Right cardiac atrium (tissue), 5 donors: ENCODE measurements at places on chromosomes 5 and 9.

GRCh38 chr9:749716-750115 lies 91.8 kb upstream of the DMRT1 start:
- no peak for DNase-seq

GRCh38 chr5:83528439-83528769 lies 56.9 kb downstream of the VCAN start:
- no peak for DNase-seq

GRCh38 chr5:119390404-119390803 lies 34.6 kb downstream of the TNFAIP8 start:
- no peak for DNase-seq

GRCh38 chr5:56095579-56096102 lies 100.9 kb upstream of the IL6ST start:
- no peak for DNase-seq

DNA sequence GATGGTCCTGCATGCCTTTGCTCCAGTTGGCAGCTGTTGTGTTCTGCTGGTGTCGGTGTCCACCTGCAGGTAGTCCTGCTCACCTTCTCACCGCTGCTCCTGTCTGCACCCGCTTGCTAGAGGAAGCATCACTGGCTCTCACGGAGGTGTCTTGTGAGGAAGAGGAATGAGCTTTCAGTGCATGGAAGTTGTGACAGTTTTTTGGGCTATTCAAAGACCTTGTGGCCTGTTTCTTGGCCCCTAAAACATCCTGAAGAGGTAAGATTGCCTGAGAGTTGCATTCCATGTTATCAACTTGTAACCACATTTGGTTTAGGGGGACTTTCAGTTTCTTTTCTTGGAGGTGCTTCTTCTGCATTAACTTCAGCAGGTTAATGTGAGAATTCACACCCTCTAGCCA lies 85.6 kb downstream of the MACROH2A1 start:
- DNase-seq, result no peak

- no peak for DNase-seq
Observed at GRCh38 chr9:125558453-125559092, 148.4 kb downstream of the MAPKAP1 start.

DNA sequence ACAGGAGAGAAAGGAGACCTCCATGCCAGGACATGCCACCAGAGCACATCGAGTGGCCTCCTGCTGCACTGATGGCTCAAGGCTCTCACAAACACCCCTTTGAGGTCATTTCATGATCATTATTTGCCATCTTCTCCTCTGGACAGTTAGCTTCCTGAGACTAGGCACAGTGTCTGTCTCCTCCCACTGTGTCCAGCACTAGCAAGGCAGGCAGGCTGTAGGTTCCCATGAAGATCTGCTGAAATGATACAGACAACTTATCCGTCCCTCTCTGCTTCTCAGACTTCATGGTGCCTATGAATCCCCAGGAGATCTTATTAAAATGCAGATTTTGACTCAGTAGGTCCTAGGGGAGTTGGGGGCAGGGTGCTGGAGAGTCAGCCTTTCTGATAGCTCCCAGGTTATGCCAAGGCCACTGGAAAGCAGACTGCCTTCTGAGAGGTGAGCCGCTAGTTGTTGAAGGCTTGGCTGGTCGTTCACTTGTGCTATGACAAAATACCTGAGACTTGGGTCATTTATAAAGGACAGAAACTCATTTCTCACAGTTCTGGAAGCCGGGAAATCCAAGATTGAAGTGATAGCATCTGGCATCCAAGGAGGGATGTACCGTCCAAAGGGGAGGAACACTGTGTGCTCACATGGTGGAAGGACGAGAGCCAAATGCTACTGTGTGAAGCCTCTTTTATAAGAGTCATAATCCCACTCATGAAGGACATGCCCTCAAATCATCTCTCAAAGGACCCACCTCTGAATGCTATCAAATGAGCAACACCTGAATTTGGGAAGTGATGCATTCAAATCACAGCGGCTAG lies 183.4 kb downstream of the SPOCK1 start:
- DNase-seq, result no peak

DNA sequence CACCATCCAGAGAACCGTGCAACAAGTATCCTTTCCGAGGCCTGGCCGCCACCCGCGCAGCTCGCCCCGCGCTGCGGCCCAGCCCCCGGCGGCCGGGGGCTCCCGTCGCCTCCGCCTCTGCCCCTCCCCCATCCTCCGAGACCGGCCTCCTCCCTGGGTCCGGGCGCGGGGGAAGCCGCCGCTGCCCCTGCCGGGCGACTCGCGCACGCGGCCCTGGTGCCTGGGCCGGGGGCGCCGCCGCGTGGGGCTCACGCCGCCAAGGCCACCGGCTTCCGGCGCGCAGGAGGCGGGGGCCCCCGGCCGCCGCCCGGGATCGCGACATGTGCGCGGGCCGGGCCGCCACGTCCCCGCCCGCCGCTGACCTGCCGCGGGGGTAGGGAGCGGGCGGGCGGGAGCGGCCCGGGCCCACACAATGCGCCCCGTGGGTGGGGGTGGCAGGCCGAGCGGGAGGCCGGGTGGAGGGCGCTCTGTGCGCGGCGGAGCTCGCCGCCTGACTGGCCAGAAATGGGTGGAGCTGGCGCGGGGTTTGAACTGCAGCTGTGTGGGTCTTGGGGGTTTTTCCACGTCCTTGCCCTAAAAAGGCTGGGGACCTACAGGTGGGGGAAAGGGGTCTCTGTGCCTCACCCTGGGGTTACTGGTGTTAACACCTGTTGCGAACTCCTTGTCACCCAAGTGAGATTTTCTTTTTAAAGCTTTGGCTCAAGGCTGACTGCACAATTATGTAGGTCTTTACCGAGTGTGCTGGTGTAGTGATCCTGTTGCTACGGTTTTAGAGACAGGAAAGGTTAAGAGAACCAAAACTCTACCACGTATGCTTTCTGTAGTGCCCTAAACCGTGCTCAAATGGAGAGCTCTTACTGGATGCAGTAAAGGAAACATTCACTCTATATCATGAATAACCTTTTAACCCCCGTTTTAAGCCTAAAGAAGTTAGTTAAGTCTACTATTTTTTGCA lies 32.3 kb downstream of the TNPO1 start:
- peak; percentile 68 for DNase-seq

DNA sequence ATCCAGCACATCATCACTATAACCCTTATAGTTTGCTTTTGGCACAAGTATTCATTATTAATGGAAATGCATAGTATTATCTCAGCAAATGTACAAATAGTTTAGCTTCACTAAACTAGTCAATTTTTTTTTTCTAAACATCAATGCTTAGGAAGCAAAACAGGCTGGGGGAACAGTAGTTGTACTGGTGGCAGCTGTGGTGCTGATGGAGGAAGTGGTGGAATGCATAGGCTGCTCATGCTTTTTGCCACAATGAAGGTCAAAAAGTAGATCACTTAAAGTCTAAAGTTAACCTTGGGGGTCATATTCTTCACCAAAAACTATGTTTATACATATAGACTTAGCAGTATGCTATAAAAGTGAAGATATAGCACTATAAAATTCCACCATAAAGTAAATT lies 36.3 kb upstream of the CDKN2B start:
- DNase-seq, result no peak

DNA sequence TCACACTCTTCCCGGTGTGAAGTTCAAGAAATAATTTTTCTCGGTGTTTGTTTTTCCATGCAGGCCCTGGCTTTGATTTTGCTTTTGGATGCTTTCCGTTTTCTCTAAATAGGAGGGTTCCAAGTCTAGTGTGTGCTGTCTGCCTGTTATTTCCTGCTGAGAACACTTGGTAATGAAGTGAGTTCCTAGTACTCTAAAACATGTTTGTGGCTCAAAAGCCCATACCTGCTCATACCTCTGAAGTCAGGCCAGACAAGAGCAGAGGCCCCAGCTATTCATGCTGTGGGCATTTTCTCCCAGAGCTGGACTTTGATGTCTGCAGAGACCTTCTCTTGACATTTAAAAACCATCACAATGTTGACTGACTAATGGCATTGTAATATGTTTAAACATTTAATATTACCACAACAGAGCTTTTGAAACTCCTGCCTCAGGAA lies 211.2 kb downstream of the GOLPH3 start:
- DNase-seq, result no peak

DNA sequence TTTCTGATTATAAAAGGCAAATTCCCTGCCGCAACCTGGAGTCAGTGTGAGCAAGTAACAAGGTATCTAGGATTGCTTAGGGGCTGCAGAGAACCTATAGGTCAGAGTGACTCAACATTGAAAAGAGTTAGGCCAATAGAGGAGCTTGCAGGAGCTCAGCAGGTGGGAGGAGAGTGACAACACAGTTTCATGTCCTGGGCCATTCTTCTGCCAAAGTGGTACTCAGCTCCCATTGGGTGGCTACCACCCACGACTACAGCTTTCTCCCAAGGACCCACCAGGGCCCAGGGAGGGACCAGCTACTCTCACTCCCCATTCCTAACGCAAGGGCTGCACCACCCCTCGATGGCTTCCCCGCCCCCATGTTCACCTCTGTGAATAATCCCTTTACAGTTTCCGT lies 86.7 kb upstream of the SPATA31C2 start:
- no peak for DNase-seq

- DNase-seq, result peak; percentile 66
Observed at GRCh38 chr5:134451936-134452505, 40.3 kb upstream of the CDKN2AIPNL start.

DNA sequence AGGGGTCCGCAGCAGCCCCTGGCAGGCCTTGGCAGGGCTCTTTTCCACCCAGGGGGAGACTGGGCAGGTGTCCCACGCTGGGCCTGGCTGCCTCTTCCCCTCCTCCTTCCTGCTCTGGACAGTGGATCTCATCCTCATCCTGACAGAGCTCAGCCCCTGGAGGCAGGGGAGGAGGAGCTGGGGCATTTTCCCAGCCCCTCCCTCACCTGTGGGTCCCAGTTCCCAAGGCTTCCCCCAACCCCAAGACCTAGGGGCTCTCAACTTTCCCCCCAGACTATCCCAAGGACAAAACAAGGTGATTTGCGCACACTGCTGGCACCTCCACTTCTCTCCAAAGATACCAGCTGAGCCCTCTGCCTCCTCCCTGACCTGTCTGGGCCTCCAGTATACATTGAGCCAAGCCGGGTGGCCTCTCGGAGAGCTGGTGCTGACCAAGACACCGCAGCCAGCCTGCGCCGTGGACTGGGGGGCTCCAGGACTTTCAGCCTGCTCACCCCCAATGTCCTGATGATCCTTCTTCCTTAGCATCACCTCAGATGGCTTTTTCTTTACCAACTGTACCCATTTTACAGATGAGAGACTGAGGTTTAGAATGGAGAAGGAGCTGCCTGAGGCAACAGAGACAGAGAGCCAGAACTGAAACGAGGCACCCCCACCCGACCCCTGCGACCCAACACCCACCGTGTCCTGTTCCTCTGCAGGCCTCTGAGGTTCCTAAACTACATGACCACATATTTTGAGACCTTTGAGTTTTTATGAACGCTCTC lies 126.6 kb downstream of the BARX1 start:
- DNase-seq, result no peak

DNA sequence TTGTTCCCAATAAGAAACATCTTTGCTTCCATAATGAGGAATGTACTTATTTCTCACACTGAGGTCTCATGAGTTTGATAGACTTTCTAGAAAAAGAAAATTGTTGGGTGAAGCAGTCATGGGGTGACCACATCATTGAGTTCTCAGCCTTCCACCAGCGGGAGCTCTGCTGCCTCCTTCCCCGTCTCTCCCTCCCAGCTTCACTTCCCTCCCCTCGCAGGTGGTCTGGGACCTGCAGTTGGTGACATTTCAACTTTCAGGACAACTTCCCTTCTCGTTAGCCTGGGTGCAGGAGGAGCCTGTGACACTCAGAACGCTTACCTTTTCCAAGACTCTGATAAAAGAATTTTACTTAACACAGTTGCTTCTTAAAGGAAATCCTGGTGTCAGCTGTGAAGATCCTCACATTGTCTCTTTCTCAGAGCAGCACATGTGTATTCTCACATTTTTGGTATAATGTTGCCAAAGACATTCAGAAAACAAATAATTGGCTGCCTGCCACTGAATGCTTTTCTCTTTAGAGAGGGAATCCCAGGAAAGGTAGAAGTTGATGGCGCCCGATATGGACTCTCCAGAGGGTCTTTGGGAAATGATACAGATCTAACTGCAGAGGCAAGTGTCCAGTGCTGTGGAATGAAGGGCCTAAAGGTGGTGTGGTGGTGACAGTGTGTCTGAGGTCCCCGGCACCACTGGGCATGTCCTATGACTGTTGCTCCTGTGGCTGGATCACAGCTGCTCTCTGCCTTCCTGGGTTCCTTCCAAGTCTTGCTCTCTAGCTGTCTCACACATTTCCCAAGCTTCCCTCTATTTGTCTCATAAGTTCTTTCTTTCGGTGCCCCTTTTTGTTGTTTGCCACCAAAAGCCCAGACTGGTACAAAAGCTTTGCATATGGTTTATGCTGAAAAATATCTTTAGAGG lies 238.1 kb downstream of the GAS1 start:
- DNase-seq, result no peak

- peak; percentile 46 for DNase-seq
Observed at GRCh38 chr9:135677641-135678168, 14.6 kb downstream of the LCN9 start.
